ENCODE measurements at places on chromosomes 3 and 15.

- DNase-seq = peak; percentile 54
Observed at GRCh38 chr3:13539292-13539638, 9.7 kb upstream of the FBLN2 start.

DNA sequence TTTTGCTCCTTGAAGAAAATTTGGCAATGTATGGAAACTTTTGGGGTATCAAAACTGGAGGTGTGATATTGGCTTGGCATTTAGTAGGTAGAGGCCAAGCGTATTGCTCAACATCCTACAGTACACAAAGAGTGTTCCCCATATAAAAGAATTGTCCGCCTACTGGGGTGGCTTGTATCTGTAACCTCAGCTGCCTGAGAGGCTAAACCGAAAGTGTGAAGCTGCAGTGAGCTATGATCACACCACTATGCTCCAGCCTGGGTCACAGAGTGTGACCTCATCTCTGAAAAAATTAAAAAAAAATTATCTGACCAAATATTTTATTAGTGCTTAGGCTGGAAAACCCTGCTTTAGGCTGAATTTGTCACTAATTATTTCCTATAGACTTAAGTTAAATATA, 483.9 kb downstream of the PYDC2 start:
- no peak for DNase-seq

- no peak for DNase-seq
Observed at GRCh38 chr15:58086491-58086890, 21.0 kb upstream of the ALDH1A2 start.

DNA sequence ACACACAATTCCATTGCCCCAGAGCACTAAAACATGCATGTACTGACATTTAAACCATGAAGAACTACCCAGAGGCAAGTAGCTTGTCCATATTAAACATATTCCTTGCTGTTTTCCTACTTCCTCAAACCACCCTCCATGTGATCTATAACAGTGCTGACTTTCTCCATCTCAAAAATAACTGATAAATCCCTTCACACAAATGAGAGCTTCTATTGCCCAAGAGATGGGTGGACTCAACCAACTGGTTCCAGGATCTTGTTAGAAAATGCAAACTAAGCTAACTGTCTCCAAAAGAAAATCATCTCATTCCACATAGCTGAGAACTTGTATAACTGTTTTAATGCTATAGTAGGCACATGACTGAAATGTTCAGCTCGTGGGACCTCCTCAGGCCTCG, 29.6 kb downstream of the DCLK3 start:
- no peak for DNase-seq

DNA sequence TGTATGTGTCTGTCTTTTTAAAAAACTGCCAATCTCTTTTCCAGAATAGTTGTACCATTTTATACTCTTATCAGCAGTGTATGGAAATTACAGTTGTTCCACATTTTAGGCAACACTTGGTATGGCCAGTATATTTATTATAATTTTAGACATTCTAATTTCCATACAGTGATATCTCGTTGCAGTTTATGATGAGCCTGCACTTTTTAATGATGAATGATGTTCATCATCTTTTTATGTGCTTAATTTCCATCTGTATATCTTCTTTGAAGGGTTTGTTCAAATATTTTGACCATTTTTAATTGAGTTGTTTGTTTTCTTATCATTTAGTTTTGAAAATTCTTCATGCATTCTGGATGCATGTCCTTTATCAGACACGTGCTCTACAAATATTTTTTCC, 57.0 kb upstream of the UBE2E2 start:
- DNase-seq = no peak

GRCh38 chr15:68776477-68777270, 44.0 kb downstream of the ANP32A start:
- DNase-seq = no peak

DNA sequence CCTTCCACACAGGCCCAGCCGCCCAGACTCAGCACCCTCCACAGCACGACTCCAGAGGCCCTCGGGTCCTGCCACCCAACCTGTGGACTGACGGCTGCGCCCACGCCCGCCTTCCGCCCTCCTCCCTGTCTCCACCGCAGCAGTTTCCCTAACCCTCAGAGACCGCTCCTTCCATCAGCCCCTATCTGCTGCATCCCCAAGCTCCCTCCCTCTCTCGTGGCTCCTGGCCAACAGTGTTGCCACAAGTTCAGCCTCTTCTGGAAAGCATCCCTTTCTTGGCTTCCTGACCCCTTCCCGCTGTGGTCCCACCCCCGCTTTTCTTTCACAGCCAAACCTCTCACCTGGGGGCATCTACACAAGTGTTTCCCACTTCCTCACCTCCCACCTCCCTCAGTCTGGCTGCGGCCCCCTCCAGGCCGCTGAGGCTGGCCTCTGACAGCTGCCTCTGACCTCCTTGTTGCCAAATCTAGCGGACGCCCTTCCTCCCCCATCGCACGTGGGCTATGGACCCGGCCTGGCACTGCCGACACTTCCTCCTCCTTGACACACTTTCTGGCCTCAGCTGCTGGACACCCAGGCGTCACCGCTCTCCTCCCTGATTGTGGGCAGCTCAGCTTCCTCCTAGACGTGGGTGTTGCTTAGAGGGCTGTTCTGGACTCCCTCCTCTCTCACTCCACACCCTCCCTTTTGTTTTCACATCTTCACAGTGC, 168.8 kb upstream of the TLE3 start:
- no peak for DNase-seq

DNA sequence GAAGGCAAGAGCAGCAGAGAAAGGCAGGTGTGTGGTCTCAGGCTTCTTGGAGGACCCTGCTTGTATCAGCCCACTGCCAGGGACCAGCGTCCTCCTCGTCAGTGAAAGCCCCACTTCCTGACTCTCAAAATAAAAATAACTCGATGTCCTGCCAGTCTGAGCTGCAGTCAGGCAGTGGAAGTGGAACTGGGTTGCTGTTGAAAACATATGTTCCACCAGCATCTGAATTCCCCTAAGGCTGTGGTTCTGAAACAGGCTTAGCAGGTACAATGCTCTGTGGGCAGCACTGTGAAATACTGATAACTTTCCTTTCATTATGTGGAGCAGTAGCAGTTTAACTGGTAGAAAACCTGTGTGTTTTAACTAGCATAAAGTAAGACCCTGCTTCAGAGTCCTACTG, 121.6 kb upstream of the EIF1B start:
- no peak for DNase-seq

DNA sequence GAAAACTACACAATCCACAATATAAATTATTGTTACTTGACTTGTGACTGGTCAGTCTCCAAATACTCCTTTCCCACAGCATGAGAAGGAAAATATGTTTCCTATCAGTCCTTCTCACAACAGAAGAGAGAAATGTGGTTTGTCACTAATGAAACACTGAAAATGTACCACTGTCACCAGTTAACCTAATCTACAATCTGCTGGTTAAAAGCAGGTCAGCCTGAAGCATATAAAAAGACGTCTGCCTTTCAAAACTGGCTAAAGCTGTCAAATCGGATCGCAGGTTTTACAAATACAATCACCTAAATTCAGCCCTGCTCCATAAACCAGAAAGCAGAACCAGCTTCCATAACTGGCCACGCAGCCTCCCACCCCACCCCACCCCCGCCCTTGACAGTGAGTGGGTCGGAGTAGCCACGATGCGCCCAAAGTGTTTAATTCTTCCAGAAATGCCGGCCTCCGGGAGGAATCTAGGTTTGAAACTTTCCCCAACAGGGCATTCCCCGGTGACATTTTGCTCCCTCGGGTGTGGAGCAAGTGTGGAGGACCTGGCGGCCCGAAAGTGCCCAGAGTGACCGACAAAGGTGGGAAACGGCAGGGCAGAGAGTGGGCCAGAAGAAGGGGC, 682 bp downstream of the ETFA start:
- DNase-seq = peak; percentile 67
